ENCODE measurements at places on chromosomes 2 and 18. TPM values are rescaled to one million over a fixed set of nuclear protein-coding genes. Genes with fewer than 3 reads are reported as not detected.

DNA sequence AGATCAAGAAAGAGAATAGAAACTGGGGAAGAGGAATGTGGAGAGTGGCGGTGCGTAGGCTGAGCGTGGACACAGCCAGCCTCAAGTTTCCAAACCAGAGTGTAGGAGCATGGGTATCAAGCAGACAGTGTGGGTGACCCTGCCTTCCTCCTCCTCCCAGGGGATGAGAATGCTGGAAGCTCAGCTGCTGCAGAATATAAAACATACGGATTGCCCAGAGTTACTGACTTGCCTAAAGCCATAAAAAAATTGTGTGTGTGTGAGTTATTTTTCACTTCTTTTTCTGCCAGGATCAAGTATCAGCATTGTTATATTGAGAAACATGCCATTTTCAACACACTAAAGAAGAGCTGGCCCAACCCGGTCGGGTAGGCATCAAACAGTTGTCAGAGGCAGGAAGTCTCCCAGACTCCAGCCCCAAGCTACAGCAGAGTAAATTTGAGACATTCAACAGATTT, 333.3 kb upstream of the ACVR2A start:
- DNase-seq, result peak; percentile 74

Gene DSG1
- total RNA-seq, result 0.68 TPM

GRCh38 chr2:6074089-6074643, 382.0 kb downstream of the SOX11 start:
- no peak for DNase-seq

Gene GAREM2
- 1.4 TPM for total RNA-seq

- DNase-seq, result no peak
These were observed 327.6 kb downstream of the NCKAP5 start for GRCh38 chr2:133240491-133241223.

DNA sequence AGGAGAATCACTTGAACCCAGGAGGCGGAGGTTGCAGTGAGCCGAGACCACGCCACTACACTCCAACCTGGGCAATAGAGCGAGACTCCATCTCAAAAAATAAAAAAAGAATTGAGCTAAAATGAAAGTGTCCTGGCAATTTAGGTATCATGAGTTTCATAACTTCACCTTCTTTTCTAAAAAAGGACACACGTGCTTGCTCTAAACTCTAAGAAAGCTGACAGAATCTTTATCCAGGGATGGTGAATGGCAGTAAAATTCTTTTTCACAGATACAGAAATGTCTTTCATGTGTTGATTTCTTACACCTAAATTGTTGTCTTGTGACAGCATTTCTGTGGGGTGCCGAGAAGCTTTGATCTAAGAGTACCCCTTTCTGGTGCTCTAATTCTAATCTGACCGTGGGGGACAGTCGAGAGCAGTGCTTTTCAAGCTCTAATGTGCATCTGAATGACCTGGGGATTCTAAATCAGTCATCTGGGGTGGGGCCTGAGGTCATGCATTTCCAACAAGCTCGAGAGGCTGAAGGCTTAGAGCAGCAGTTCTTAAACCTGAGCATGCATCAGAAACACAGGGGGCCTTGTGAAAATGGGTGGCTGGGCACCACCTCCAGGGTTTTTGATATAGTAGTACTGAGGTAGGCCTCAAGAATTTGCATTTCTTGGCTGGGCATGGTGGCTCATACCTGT, 42.1 kb upstream of the REL start:
- DNase-seq, result no peak

Gene HJURP
- 0.41 TPM for total RNA-seq

Gene RAB31
- 11.7 TPM for total RNA-seq

Gene GPR39
- not detected for total RNA-seq
